ENCODE measurements at places on chromosomes 1 and 21.

- DNase-seq = no peak
These were observed 65.7 kb downstream of the SDC3 start for GRCh38 chr1:30842697-30843354.

DNA sequence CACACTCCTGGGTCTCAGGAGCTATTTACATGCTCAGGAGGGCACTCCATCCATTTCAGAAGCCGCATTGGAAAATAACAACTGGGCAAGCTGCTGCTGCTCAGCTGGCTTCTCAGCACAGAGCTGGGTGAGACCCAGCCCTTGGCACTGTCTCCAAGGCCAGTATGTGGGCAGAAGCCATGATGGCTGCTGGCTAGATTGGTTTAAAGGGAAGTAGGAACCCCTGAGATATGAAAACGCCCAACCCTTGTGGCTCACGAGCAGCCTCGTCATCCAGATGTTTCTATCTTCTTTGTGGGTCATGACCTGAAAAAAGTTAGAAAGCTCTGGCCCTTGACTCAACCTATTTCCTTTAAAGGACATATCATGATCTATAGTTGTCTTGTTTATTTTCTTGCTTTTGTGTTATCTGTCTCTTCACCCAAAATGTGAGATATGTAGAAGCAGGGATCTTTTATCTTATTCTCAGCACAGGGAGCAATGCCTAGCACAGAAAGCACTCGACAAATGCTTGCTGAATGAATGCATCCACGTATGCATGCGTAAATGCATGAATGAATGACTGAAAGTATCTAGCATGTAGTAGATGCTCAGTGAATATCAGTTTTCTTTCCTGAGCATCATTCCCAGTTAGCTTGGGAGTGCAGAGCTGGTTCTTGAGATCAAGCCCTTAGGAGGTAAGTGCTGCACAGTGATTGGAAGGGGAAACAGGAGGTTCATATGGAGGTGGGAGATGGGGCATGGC lies 11.6 kb downstream of the MYBPH start:
- no peak for DNase-seq

DNA sequence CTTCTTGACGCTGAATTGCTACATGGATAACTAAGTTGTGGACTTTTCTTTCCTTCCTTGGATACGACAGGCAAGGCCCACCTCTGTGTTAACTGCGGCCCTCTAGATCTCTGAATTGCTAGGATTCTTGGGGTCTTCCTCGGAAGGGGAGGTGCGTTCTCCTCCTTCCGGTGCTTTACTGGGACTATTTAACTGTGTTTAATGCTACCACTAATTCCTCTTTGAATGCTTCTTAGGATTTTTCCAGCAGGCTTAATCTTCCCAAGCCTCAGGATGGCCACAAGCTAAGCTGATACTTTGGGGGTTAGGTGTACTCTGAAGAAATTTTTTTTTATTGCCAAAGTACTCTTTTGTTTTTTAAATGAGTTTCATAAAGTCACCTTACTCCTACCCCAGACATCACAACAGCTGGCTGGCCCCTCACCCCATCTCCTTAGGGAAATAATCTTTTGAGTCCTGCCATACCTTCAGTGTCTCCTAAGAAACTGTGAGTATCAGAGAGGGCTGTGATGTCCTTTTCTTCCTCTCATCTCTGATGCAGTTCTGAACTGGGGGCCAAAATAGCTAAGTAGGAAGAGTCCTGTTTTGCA lies 21.4 kb downstream of the KIRREL1 start:
- DNase-seq = no peak

- no peak for DNase-seq
These were observed 17.4 kb upstream of the PRDM16 start for GRCh38 chr1:3051270-3052268.

GRCh38 chr1:235852887-235853286 lies 13.8 kb downstream of the LYST start:
- DNase-seq = no peak

DNA sequence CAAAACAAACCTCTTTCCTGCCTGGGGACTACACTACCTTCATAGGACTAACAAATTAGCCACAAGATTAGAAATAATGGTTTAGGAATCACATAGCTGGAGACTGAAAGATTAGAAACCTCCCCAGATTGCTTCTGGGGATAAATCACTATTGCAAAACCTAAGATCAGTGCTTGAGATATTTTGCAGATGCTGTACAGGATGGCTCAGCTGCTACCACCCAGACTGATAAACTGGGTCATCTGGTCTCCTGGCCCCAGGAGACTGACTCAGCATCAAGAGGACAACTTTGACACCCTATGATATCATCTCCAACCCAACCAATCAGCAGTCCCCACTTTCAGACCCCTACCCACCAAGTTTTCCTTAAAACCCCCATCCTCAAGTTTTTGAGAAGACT lies 137.0 kb downstream of the LRRC53 start:
- DNase-seq = no peak

GRCh38 chr1:13892198-13892597 lies 192.2 kb downstream of the PRDM2 start:
- DNase-seq = no peak

DNA sequence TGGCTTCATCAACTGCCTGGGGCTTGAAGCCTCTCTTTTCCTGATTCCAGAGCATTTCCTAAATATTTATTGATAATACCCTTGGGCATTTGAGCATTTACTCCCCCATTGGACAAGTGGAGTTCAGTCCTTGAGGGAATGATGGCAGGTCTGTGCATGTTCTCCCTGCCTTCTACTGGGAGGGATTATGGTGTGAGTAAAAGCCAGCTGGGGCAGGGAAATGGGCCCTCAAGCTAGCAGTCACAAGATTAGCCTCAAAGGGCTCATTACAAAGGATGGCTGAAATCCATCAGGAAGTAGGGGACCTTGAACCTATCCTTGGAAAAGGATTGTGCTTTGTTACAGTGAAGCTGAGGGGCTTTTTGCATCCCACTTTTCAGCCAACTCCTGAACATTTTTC lies 24.2 kb upstream of the OSBPL9 start:
- DNase-seq = no peak

- DNase-seq = no peak
These were observed 11.6 kb downstream of the ANGPTL3 start for GRCh38 chr1:62608905-62609304.

DNA sequence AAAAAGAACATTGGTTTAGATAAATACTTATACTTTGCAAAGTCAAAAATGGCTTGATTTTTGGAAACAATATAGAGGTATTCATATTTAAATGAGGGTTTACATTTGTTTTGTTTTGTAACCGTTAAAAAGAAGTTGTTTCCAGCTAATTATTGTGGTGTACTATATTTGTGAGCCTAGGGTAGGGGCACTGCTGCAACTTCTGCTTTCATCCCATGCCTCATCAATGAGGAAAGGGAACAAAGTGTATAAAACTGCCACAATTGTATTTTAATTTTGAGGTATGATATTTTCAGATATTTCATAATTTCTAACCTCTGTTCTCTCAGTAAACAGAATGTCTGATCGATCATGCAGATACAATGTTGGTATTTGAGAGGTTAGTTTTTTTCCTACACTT lies 65.3 kb upstream of the SAMD13 start:
- DNase-seq = no peak

DNA sequence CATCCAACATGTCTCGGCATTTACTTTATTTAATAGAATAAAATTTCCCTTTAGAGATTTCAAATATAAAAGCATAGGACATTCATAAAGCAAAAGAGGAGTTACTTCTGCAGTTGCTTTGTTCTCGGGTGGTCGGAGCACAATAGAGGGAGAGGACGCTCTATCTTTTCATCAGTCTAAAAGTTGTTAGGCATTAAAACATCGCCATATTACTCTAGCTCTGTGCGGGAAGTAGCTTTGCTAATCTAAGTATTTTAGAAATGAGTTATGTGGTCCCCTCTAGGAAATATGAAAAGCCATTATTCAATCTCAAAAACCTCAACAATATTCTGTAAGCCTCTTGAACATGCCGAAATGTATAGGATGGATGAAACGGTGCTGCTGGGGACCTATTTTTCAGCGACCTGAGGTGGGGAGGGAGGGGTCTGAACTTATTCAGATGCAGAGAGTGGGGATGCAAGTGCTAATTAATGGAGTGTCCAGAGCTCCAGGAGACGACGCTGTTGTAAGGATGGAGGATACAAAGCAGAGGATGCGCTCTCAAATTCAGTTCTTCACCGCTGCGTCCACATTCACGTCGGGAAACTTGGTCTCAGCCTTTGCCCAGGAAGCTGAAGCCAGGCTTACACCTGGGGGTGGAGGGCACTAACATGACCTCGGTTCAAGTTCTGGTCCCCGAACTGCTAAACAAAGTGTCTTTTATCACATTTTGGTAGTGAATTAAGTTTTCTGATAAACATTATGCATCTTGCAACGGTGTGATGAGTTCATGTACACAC lies 6.3 kb downstream of the CDKN2C start:
- DNase-seq = no peak

DNA sequence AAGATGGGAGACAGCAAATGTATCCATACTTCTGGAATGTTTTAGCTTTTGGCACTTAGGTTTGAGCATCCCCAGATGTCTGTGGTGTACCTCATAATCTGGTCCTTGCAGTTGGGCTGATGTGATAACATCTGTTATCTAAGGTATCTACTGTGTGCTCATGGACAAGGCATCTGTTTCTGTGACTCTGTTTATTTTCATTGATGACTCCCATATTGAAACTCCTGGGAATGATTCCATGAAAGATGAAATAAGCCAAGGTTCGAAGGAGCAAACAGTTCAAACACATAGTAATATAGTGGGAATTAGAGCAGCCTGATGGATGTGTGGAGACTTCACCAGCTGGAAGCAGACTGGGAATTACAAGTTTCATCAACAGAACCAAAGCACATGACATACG lies 20.7 kb upstream of the TRIM45 start:
- DNase-seq = no peak

DNA sequence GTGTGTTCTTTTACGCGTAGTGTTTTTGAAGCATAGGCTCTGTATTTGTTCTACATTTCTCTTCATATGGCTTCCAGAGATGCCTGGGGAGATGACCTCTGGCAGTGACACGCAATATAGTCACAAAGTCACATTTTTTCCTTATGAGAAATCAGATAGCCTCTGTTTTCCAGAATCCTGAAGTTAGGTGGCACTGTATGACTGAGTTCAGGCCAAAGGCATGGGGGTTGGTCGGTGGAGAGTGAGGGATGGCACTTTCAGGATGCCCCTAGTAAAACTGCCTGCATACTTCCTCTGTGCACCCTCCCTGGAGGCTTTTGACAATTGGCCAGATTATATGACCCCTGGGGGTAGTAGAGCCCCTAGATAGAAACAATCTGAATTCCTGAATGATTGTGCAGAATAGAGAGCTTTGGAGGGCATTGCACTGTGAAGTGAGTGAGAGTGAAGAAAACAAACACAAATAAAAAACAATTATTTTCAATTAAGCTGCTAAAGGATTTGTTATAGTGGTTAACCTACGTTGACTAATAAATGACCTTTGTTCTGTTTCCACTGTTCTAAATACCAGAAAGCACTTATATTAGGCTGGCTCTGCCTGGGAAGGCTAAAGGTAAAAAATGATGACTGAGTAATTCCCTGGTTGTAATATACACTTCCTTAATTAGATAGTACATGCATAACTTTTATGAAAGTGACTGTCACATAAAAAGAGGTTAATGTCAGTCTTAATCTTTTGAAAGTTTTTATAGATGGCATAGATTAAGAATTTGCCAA lies 1660.8 kb downstream of the PLA2G4A start:
- DNase-seq = no peak

- no peak for DNase-seq
These were observed 48.6 kb downstream of the HIVEP3 start for GRCh38 chr1:41870076-41870562.
